Central memory CD8-positive, alpha-beta T cell (primary cell): ENCODE measurements at places on chromosomes 6 and 20.

GRCh38 chr6:76697585-76697984 lies 625.1 kb upstream of the IMPG1 start:
- no peak overlapping the region for H3K27ac ChIP-seq
- no peak for DNase-seq
- no peaks in the 10 kb centered on the region for H3K27me3 ChIP-seq

GRCh38 chr6:157631412-157631811 lies 191.6 kb upstream of the SNX9 start:
- DNase-seq: no peak
- H3K36me3 ChIP-seq: peaks cover 1% of the 10 kb centered on the region
- H3K27ac ChIP-seq: no peak overlapping the region
- no peaks in the 10 kb centered on the region for H3K27me3 ChIP-seq

GRCh38 chr6:112503091-112503596 lies 156.0 kb downstream of the RFPL4B start:
- H3K36me3 ChIP-seq: peaks cover 2% of the 10 kb centered on the region
- H3K4me1 ChIP-seq: no peaks in the 10 kb centered on the region
- H3K4me3 ChIP-seq: no peak overlapping the region
- DNase-seq: no peak
- H3K27me3 ChIP-seq: no peaks in the 10 kb centered on the region

DNA sequence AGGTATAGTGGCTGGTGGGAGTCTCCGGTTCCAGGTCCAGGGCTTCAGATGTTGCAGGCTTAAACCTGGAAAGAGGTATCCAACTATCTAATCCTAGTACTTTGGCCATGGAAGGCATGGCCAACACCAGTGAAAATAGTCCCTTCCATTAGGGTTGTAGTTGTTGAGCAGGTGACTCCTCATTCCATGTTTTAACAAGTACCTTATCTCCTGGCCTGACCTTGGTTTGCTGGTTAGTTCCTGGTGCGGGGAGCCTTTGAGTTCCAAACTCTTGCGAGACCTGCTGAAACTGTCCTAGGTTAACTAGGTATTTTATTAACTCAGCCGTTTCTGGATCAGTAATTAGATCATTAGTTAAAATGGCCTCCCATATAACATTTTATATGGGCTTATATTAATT lies 165.1 kb upstream of the PROKR2 start:
- H3K36me3 ChIP-seq: peaks cover 1% of the 10 kb centered on the region
- H3K27me3 ChIP-seq: peaks cover 44% of the 10 kb centered on the region
- no peak for DNase-seq
- peaks cover 5% of the 10 kb centered on the region for H3K4me1 ChIP-seq
- H3K4me3 ChIP-seq: no peak overlapping the region

DNA sequence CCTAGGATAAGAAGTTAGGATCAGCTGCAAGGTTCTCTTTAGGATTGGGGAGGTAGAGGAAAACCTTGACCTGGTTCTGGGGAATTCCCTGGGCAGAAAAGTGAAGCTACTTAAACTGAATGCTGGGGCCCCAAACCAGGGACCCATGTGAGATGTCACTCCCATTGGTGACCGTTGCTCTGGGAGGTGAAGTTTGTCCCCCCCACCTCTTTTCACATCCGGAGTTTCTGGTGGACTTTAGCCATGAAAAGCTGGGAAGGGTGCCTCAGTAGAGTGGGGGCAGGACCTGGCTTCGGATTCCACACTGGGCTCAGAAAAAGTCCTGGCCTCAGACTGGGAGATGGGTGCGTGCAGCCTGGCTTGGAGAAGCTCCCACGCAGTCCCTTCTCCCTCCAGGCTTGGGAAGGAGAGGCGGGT lies 13.2 kb downstream of the TJAP1 start:
- H3K27me3 ChIP-seq: no peaks in the 10 kb centered on the region
- no peak overlapping the region for H3K27ac ChIP-seq
- peaks cover 11% of the 10 kb centered on the region for H3K36me3 ChIP-seq
- H3K4me3 ChIP-seq: no peak overlapping the region
- DNase-seq: no peak

DNA sequence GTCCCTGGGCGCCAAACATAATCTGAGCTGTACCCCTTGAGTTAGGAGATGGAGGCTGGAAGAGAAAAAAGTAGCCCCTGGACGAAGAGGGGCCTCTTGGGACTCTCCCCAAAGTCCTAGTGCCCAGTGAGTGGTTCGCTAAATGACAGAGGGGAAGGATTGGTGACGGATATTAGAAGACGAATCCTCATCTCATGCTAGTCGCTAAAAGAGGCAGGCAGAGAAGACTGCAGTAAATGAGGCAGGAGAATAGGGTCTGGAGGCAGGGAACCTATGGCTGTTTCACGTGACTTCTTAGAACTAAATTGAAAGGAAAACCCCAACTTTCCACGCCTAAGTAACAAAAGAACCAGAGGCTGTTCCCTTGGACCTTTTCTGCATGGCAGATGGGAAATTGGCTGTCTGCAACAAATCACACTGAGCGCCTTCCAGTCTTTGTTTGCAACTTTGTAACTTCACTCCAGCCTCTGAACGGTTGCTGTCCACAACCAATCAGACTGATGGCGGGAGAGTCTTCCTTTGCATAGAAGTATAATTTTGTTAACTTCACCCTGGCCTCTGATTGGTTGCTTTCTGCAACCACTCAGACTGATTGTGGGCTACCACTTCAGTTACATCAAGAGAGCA lies 731 bp upstream of the RBL1 start:
- H3K4me3 ChIP-seq: peak overlapping the region; percentile 98
- peaks cover 22% of the 10 kb centered on the region for H3K4me1 ChIP-seq
- no peak for DNase-seq
- H3K36me3 ChIP-seq: peaks cover 14% of the 10 kb centered on the region
- peak overlapping the region; percentile 98 for H3K27ac ChIP-seq

DNA sequence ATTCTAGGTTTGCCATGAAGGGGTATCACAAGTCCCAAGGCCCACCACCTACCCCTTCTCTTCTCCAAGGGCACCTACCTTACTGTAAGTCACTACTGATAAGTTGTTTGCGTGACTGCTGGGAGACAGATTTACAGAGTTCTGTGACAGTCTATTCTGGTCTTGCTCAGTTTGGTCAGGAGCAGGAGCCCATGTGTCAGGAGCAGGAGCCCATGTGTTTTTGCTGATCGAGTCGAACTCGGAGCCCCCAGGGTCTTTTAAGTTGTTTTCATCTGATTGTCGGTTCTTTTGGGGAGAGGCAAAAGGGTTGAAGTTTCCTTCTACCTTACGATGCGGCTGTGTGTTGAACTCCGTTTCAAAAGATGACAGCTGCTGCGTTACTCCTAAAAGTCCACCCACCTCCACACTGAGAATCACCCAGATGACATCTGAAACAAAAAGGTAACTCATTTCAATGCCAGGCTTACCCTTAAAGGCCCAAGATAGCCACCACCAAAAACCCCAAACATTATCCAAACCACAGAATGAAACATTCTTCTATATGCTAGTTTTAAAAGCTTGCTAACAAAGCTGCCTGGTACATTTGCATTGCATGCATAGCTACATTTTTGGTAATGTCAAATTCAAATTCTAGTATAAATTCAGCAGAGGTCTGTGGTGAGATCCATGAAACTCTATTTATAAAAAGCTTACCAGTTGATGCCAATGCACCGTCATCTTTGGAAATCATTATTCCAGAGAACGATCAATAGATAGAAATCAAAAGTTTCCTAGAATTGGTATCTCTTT lies 50.5 kb upstream of the SPDEF start:
- H3K4me1 ChIP-seq: peaks cover 10% of the 10 kb centered on the region
- no peak for DNase-seq
- H3K27ac ChIP-seq: no peak overlapping the region
- peaks cover 12% of the 10 kb centered on the region for H3K36me3 ChIP-seq
- no peaks in the 10 kb centered on the region for H3K27me3 ChIP-seq

DNA sequence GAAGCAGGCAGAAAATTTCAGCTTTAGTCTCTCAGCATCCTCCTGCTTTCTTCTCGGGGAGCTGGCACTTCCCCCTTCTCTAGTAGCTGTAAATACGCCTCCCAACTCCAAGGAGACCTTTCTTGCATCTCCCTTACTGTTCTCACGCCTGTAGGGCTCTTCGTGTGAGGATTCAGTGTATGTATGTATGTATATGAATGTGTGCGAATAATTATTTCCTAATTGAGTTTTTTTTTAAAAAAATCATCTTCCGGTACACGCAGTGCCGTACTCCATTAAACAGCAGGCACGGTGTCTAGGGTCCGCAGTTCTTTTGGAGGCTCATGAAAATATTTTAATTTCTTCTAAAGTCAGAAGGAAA lies 85.4 kb downstream of the HFE start:
- peaks cover 44% of the 10 kb centered on the region for H3K4me1 ChIP-seq
- H3K27ac ChIP-seq: peak overlapping the region; percentile 92
- peak overlapping the region; percentile 73 for H3K4me3 ChIP-seq
- peaks cover 25% of the 10 kb centered on the region for H3K36me3 ChIP-seq

DNA sequence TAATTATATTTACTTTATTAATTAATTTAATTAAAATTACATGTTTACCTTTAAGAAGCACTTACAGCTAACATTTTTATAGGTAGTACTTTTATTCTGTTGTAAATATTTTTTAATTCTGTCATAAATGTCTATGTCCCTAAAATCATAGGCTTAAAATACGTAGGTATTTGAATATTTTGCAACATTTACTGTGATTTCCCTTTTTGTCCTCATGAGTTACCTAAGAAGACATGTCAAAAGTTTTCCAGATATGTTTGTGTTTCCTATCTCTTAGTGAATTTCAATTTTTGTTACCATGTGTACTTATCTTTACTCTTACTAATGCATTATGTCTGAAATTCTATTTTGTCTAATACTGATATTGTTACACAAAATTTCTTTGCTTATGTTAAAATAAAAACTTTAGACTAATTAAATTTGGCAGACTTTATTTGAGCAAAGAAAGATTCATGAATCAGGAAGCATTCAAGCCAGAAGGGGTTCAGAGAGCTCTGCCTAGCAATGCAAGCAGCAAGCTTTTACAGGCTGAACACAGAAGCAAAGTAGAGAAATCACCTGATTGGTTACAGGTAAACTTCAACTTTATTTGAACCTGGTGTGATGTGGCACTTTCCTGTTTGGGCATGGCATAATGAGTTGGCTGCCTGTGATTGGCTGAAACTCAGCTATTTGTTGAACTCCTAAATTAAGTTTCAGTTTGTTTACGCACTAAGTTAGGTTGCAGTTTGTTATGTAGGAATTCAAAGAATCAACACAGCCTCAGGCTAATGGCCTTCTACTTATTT lies 123.2 kb upstream of the TMEM170B start:
- peaks cover 13% of the 10 kb centered on the region for H3K4me1 ChIP-seq
- H3K36me3 ChIP-seq: peaks cover 2% of the 10 kb centered on the region
- no peaks in the 10 kb centered on the region for H3K27me3 ChIP-seq
- no peak overlapping the region for H3K4me3 ChIP-seq

DNA sequence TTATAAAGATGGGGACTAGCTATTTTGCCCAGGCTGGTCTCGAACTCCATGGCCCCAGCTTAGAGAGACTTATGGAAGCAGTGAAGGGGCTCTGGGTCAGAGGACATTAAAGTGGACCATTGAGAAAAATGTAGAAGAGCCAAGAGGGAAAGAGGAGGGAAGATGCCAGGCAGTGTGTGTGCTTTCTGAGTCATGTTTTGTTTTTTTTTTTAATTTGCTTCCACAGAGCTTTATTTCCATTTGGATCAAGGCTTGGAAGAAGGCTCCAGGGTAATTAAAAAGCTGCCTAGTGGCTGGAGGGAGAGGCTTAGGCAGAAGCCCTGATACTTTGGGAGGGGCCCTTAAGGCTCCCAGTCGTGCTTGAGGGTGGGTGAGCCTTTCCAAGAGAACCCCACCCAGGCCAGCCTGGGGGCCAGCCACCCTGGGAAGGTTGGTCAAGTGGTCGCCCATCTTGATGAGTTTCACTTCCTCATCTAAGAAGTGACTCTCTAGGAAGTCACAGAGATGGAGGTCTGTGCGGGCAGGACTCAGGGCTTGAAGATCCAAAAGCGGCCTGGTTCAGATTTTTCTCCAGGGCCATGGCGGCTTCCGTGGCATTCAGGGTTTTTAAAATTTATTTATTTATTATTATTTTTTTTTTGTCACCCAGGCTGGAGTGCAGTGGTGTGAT lies 3.0 kb upstream of the ZNF335 start:
- H3K4me1 ChIP-seq: peaks cover 13% of the 10 kb centered on the region
- H3K27ac ChIP-seq: no peak overlapping the region
- peaks cover 27% of the 10 kb centered on the region for H3K36me3 ChIP-seq
- H3K4me3 ChIP-seq: no peak overlapping the region
- no peaks in the 10 kb centered on the region for H3K27me3 ChIP-seq
